Smooth muscle cell of the umbilical artery (primary cell): ENCODE measurements at places on chromosomes 6 and 20. TPM values are rescaled to one million over a fixed set of nuclear protein-coding genes. Genes with fewer than 3 reads are reported as not detected.

GABRR1 gene
- total RNA-seq, result not detected in 2 replicates

RSPO4 gene
- total RNA-seq, result not detected in 2 replicates

TRIM15 gene
- total RNA-seq, result not detected in 2 replicates

IL17F gene
- not detected in 2 replicates for total RNA-seq

GPR6 gene
- not detected in 2 replicates for total RNA-seq

ACSS1 gene
- 0.89 and 2.8 TPM in 2 replicates for total RNA-seq

PRPF6 gene
- total RNA-seq, result 58.2 and 72.9 TPM in 2 replicates

SLC22A2 gene
- 0.23 and 3.0 TPM in 2 replicates for total RNA-seq

SLC2A10 gene
- 56.7 and 64.5 TPM in 2 replicates for total RNA-seq

NFATC2 gene
- 0.59 and 1.1 TPM in 2 replicates for total RNA-seq

DDRGK1 gene
- 26.4 and 30.3 TPM in 2 replicates for total RNA-seq

ARFGAP1 gene
- 103 and 159 TPM in 2 replicates for total RNA-seq

BYSL gene
- 13.1 and 19.5 TPM in 2 replicates for total RNA-seq

DEFB132 gene
- not detected in 2 replicates for total RNA-seq

DNAH8 gene
- not detected in 2 replicates for total RNA-seq

PPP1R16B gene
- 0.05 and 0.30 TPM in 2 replicates for total RNA-seq

TNF gene
- under 0.01 TPM in 1 of 2 replicates, not detected in the other for total RNA-seq

GGTLC1 gene
- total RNA-seq, result not detected in 2 replicates

SIRPA gene
- total RNA-seq, result 12.9 and 16.9 TPM in 2 replicates

THBS2 gene
- total RNA-seq, result 1,449 and 1,500 TPM in 2 replicates

FAM83B gene
- total RNA-seq, result 0.09 TPM in 1 of 2 replicates, not detected in the other

RRAGD gene
- 0.37 and 0.59 TPM in 2 replicates for total RNA-seq

SYNDIG1 gene
- 5.6 and 5.9 TPM in 2 replicates for total RNA-seq

SAMD3 gene
- 24.1 and 36.4 TPM in 2 replicates for total RNA-seq

NINL gene
- 9.5 and 10.5 TPM in 2 replicates for total RNA-seq

OTOR gene
- total RNA-seq, result not detected in 2 replicates

ISM1 gene
- 0.05 TPM in 1 of 2 replicates, not detected in the other for total RNA-seq

STMND1 gene
- total RNA-seq, result not detected in 2 replicates

ZSCAN23 gene
- 3.3 and 7.4 TPM in 2 replicates for total RNA-seq

GLO1 gene
- total RNA-seq, result 91.2 and 115 TPM in 2 replicates

TMEM217 gene
- 1.2 and 2.2 TPM in 2 replicates for total RNA-seq

PCK1 gene
- total RNA-seq, result not detected in 2 replicates
